Aorta (tissue), 5 donors: ENCODE measurements at places on chromosomes 11 and 22. TPM values are rescaled to one million over a fixed set of nuclear protein-coding genes. Genes with fewer than 3 reads are reported as not detected.
A peak's percentile ranks its signal among the peaks of the same experiment; 100 is the strongest.

DNA sequence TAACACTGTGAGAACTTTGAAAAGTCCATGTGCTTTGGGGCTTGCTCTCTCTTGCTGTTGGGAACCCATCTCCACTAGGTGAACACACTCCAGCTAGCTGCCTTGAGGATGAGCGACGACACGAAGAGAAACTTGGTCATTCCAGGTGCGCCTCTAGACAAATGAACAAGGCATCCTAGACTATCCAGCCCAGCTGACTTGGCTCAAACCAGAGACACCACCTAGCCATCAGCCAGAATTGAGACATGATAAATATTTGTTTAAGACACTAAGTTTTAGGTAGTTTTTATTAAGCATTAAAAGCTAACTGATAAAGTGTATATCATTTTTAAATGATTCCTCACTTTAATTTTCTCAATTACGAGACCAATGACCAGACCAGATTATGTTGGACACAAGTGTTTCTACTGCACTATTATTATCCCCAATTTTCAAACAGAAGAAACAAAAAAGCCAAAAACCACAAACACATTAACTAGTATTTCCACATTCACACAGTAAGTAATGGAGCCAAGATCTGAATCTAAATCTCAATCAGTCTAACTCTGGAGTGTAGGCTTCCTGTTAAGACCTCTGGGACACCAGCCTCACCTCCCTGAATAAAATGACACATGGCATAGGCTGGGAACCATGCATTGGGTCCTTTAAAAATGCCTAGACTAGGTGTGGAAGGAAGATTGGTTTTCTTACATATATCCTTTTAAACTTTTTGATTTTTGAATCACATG, 70.4 kb downstream of the GDPD4 start:
- H3K4me3 ChIP-seq, result no peak overlapping the region
- DNase-seq, result no peak
- H3K27me3 ChIP-seq, result peaks cover 3% of the 10 kb centered on the region
- H3K27ac ChIP-seq, result no peak overlapping the region
- H3K36me3 ChIP-seq, result no peaks in the 10 kb centered on the region

Gene OR2D2
- polyA plus RNA-seq, result not detected

Gene MRPL21
- polyA plus RNA-seq, result 69.7 TPM

DNA sequence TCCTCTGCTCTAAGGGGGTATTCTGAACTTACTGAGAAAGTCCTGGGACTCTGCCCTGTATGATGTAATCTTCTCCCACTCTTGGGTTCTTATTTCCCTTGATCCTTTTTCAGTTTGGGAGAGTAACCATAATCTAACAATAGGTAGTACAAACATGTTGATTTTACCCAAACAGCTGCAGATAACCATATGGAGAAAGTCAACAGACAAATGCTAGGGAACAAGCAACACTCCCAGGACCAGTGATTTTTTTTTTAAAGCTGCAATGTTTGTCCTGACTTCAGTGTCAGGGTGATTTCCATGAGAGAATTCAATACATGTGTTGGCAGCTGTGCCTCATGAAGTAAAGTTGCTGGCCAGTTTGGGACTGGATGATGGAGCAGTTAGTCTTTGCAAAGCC, 156.5 kb downstream of the FCHSD2 start:
- no peak overlapping the region for H3K27ac ChIP-seq
- DNase-seq, result no peak
- peaks cover 2% of the 10 kb centered on the region for H3K36me3 ChIP-seq
- no peak overlapping the region for H3K4me3 ChIP-seq
- H3K27me3 ChIP-seq, result no peaks in the 10 kb centered on the region

DNA sequence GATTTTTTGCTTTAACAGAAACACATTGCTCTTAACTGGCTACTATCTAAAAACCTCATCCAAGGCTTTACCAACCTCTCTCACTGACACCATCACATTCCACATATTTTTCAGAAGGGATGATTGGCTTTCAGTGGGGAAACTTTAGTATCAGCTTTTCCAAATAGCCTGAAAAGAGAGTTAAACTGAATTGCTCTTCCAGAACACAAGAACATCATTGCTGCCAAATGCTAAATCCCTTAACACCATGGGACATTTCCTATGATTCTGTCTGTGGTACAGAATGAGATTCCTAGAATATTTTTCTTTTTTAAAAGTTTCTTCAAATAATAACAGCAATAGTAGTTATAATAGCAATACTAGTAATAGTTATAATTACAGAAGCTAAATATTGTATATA, 45.4 kb downstream of the SOX6 start:
- no peaks in the 10 kb centered on the region for H3K4me1 ChIP-seq
- no peak overlapping the region for H3K4me3 ChIP-seq
- no peaks in the 10 kb centered on the region for H3K36me3 ChIP-seq
- no peaks in the 10 kb centered on the region for H3K27me3 ChIP-seq

GRCh38 chr11:128473636-128474035, 113.7 kb downstream of the ETS1 start:
- no peaks in the 10 kb centered on the region for H3K27me3 ChIP-seq
- no peaks in the 10 kb centered on the region for H3K36me3 ChIP-seq
- H3K4me1 ChIP-seq, result no peaks in the 10 kb centered on the region
- no peak overlapping the region for H3K27ac ChIP-seq
- DNase-seq, result no peak

Gene IL10RA
- polyA plus RNA-seq, result 10.9 TPM

- no peaks in the 10 kb centered on the region for H3K27me3 ChIP-seq
- no peaks in the 10 kb centered on the region for H3K4me1 ChIP-seq
- H3K27ac ChIP-seq, result no peak overlapping the region
- no peak for DNase-seq
- H3K36me3 ChIP-seq, result no peaks in the 10 kb centered on the region
Measured at GRCh38 chr22:49726701-49727101, 101.0 kb downstream of the BRD1 start.

- no peak for DNase-seq
- H3K4me1 ChIP-seq, result no peaks in the 10 kb centered on the region
- no peak overlapping the region for H3K4me3 ChIP-seq
- H3K27me3 ChIP-seq, result no peaks in the 10 kb centered on the region
- no peaks in the 10 kb centered on the region for H3K36me3 ChIP-seq
- H3K27ac ChIP-seq, result no peak overlapping the region
Measured at GRCh38 chr22:37275622-37276021, 6.7 kb upstream of the CYTH4 start.

DNA sequence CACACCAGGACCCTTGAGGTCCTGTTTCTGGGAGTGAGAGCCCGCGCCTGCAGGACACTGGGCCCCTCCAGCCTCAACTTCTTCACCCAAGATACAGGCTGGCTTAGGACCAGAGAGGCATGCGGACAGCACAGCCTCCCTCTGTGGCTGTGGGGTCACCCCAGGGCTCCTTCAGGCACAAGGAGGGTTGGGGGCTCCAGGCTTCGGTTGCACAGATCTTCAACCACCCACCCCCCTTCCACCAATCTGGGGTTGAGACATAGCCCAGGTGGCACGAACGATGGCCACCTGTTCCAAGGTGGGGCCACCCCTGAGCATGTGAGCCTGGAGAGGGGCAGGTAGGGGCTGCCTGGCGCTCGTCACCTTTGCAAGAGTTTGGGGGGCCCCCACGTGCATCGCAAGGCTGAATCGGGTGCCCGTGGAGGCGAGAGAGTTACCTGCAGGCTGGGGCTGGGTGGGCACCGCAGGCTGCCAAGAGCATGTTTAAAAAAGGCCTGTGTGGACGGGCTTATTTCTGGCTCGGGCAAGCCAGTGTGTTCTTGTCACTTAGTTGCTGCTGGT, 1.2 kb downstream of the ZDHHC8 start:
- no peak overlapping the region for H3K27ac ChIP-seq
- H3K4me3 ChIP-seq, result peak overlapping the region; percentile 75
- H3K27me3 ChIP-seq, result no peaks in the 10 kb centered on the region
- no peaks in the 10 kb centered on the region for H3K4me1 ChIP-seq

Gene RGL4
- 0.63 TPM for polyA plus RNA-seq

DNA sequence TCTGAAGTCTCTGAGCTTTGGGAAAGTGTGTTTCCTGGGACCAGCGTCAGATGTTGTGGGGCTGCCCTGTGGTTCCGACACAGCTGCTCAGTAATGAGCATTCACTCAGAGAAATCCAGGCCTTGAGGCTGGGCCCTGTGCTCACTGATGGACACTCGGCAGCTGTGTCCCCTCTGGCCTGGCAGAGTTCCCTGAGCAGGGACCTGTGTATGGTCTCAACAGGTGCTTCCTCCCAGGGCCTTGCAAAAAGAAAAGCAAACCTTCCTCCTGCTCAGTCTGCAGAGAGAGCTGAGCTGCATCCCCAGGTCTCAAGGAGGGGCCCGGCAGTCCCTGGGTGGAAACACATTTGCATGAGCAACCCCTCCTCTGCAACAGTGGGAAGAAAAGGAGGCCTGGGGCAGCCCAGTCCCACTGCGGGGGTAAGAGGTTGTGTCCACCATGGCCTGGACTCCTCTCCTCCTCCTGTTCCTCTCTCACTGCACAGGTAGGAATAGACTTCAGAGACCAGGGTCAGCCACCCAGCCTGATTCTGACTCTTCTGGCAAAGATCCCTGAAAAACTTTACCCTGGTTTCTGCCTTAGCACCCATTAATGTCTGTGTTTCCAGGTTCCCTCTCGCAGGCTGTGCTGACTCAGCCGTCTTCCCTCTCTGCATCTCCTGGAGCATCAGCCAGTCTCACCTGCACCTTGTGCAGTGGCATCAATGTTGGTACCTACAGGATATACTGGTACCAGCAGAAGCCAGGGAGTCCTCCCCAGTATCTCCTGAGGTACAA, 131.2 kb downstream of the VPREB1 start:
- no peaks in the 10 kb centered on the region for H3K4me1 ChIP-seq
- H3K27me3 ChIP-seq, result no peaks in the 10 kb centered on the region
- no peak overlapping the region for H3K4me3 ChIP-seq
- H3K27ac ChIP-seq, result no peak overlapping the region
- no peak for DNase-seq

- no peak overlapping the region for H3K27ac ChIP-seq
- H3K4me1 ChIP-seq, result no peaks in the 10 kb centered on the region
- no peaks in the 10 kb centered on the region for H3K27me3 ChIP-seq
- DNase-seq, result no peak
Measured at GRCh38 chr11:12483604-12484003, 106.2 kb downstream of the PARVA start.
